ENCODE measurements at places on chromosomes 6 and 20.

DNA sequence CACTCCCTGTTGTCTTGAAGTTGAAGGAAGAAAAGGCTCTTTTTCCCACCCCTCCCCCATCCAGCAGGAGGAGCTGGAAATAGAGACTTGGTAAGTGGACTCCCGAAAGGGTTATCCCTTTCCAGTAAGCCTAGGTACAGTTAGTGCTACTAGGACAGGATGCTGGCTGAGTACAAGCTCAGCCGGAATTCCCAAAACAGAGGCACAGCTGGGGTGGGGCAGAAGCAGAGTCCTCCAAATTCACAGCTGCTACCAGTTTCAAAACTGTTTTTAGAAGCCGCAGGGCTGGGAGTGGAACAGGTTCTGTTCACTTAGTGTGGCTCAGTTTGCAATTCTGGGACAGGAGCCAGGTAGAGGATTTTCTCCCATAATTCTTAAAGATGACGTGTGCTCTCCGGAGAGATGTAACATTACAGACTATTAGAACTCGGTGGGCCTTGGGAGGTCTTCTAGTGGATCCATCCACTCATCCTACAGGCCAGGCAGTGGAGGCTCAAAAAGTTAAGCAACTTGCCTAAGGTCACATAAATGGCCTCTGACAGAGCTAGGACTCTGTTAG, 19.0 kb upstream of the UTRN start:
- no peak for DNase-seq

- DNase-seq, result no peak
Measured at GRCh38 chr6:139962654-139963347, 588.4 kb upstream of the CITED2 start.

- DNase-seq, result no peak
Measured at GRCh38 chr6:138514860-138515540, 15.7 kb upstream of the NHSL1 start.

GRCh38 chr6:139982652-139983295, 608.3 kb upstream of the CITED2 start:
- no peak for DNase-seq

- no peak for DNase-seq
Measured at GRCh38 chr20:40815156-40816038, 126.4 kb upstream of the MAFB start.

DNA sequence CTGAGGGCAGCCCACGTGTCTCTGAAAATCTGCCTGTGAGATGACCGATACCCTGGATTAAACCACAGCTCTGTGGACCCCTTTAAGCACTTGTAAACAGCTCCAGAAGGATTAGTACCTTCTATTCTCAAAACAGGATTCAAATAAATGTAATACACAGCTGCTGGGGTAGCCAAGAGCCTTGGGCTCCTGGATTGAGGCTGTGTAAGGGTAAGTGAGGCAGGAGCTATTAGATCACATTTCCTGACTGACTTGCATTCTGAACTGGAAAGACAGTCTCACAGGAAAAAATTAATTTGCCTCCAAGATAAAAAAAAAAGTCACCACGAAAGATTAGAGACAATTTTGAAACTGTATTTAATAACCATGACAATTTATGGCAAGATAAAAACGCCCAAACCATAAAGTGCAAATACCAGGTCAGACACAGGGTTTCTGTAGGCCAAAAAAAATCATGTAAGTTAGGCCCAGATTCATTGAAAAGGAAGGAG, 78.0 kb downstream of the TRMT11 start:
- DNase-seq, result no peak

DNA sequence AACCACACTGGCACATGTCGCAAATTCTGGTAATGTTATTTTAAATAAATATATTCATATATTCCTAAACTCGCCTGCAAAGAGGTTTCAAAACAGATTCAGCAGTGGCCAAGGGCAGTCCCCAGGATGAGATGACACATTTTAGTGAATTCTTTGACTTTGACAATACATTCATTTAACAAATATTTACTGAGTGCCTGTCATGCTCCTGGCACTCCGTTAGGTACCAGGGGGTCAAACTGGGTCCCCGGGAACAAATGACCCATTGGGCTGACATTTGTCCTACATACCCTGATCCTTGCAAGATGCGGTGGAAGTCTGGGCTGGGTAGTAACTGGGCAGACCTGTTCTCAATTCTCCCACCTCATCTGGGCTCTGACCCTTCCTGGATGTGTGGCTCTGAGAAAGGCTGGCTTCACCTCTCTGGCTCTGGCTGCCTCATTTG, 74.9 kb downstream of the FYN start:
- DNase-seq, result no peak

DNA sequence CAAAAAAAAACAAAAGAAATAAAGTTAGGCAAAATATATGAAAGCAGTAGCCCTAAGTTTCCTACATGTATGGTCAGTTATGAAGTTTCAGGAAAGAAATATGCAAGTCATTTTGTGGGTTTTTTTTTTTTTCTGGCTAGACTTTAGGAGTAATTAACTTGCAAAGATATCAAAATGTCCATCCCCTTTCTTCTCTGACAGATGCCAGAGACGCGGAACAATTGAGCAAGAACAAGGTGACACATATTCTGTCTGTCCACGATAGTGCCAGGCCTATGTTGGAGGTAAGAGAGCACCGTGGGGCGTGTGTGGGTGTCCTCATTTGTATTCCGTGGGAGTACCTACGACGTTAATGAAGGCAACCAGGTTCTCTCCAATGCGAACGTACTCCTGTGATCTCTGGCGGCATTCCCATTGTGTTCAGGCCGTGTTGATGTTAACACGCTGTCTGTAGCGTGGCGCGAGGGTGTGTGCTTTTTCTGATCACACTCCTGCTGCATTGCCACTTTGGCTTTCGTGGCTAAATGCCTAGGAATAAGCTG, 19.5 kb downstream of the DUSP22 start:
- DNase-seq, result no peak

DNA sequence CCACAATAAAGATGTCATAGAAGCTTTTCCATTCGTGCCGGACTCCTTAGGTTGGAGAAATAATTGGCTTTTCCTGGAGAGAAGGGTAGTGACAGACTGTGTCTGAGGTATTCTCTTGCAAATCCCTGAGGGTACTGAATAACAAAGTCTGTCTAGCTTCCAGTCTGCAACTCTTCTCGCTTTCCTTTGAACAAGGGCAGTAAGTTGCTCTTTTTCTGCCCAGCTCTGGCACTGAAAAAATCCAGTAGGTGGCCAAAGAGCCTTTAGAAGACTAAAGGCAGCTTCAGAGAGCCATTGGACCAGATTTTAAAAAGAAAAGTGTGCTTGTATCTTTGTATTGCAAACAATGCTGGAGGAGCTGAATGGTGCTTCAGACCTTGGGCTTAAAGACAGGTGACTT, 20.7 kb upstream of the RREB1 start:
- no peak for DNase-seq

GRCh38 chr6:110329714-110330436, 28.3 kb downstream of the METTL24 start:
- DNase-seq, result no peak

DNA sequence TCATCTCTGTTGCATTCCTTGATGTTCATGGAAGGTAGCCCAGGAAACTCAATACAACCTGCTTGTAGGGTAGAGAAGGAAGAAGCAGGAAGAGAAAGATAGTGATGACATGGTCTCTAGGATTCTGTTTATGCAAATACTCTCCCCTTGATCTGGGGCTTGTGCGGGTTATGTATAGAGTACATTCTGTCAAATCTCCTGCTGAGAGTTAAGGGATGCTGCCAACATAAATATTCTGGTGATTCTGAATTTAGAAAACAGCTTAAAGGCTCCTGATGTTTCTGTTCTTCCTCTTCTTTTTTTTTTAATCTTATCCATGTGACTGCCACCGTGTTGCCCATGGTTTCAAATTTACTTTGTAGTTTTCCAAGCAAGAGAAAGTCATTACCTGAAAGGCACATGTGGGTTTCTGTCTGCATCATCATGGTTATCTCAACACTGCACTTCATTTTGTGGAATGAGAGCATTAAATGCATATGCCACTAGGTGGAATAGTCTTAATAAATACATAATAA, 150.6 kb downstream of the RPS12 start:
- no peak for DNase-seq

DNA sequence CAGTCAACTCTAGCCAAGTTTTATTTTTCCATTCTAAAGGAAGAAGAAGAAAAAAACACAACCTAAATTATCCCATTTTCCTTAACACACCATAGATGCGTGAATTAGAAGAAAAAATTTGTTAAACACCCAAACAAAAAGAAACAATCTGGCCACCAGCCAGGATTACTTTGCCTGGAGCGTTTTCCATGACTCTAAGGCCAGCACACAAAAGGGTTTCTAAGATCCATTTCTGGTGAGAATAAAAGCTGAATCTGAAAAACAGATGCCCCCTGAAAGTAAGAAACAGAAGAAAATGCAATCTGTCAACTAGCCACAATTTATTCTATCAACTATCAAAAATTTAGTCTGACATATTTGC, 267.2 kb upstream of the SULF2 start:
- DNase-seq, result no peak

- DNase-seq, result no peak
Measured at GRCh38 chr6:101398716-101399615, 5.5 kb downstream of the GRIK2 start.

GRCh38 chr6:3293271-3294155, 34.8 kb downstream of the PSMG4 start:
- no peak for DNase-seq

DNA sequence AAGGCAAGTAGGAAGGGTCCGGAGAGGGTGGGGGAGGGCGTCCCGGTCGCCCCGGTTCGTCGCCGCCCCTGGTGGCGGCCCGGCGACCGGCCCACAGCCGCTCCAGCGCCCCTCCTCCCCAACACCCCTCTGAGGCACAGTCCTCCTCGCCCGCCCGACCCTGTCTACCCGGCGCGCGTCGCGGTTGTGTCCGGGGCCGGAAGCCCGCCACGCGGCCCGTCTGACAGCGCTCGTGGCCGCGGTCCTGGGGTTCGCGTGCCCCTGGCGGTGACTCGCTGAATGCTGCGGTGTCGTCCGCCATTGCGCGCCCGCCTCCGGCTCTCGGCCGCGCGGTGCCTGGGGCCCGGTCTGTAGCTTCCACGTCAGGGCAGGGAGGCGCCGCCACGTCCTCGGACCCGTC, 335.3 kb upstream of the DEFB115 start:
- DNase-seq, result no peak

DNA sequence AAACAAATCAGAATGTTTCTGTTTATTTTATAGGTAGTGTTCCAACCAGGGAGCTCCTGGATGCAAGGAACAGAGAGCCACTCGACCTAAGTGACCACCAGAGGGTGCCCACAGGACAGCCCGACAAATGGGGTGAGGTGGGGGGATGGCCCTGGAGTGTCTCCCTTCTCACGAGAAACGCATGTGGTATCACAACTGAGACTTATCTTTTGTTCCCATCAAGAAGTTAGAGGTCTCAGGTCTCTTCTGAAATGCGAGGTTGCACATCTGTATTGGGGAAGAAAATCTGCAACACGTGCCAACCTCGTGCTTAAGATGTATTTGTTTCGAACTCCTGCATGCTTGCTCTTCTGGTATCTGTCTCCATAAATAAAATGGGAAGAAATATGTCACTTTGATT, 104.0 kb downstream of the ISM1 start:
- DNase-seq, result no peak

DNA sequence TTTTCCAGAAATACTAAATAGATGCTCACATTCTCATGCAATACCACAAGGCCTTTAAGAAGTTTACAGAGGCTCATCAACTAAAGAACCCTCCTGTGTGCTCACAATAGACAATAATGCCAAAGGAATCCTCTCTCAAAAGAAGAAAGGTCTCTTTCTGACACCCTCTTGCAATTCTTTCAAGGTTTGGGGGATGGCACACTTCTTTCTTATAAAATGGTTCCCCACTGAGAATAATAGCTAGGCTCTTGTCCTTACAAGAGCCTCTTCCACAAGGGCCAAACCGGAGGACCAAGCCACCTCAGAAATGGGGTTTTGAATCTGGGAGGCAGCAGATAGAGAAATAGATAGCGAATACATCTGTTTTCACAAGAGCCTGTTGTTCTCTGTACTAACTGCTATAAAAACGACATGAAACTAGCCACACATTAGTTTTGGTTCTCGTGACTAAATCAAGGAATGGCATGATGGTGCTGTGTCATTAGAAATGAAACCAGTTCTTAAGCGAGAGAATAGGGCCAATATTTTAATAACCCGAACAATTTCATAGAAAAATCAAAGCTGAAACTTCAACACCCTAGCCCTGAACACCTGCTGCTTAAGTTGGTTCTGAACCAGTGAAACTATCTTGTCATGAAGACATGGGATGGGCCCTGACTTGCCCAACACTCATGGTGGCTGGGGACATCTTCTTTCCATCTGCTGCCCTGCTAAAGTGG, 81.1 kb downstream of the PRDM1 start:
- no peak for DNase-seq

GRCh38 chr6:113461153-113461932, 395.8 kb upstream of the MARCKS start:
- no peak for DNase-seq

DNA sequence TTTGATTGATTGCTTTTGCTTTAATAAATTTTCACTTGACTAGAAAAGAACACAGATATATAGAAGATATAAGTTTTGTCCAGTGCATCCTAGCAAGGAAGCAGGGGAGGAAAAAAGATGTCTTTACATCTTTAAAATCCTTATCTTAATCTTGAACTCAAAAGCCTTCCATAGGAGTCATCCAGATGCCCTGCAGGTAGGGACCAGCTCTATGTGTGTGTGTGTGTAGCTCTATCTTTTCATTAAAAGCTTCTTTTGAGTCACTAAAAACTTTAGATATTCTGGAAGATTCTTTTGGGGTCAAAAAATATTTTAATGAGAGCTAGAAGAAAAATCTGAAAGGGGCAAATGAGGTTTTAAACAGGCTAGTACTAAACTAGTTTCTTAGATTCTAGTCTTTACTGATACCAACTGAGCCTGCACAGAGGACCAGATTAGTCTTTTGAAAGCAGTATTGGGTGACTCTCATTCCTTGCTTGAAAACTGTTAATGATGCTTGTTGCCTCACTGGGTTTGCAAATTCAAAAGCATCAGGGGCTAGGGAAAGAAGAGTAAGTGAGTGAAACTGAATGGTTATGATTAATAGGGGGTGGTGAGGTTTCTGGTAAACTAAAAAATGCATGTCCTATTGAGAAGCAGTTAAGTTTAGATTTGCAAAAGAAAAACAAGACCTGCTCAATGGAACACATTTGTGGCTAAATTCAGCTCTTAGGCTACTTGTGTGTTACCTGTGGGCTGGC, 40.6 kb upstream of the JAG1 start:
- no peak for DNase-seq

Measured in HS-5 (cell line).